ENCODE measurements at places on chromosomes 2 and 18. TPM values are rescaled to one million over a fixed set of nuclear protein-coding genes. Genes with fewer than 3 reads are reported as not detected.

The DLGAP1 gene
- total RNA-seq = 16.4 TPM

The IL1B gene
- total RNA-seq = not detected

The TMEM163 gene
- not detected for total RNA-seq

The FAM124B gene
- 0.62 TPM for total RNA-seq

The HOXD9 gene
- not detected for total RNA-seq

The GAD1 gene
- total RNA-seq = 0.46 TPM

The PRADC1 gene
- total RNA-seq = 15.7 TPM

The GLI2 gene
- total RNA-seq = under 0.01 TPM

The MC4R gene
- 0.36 TPM for total RNA-seq

The HOXD10 gene
- not detected for total RNA-seq

The HJURP gene
- total RNA-seq = 32.7 TPM

The GPBAR1 gene
- under 0.01 TPM for total RNA-seq

The CIDEA gene
- total RNA-seq = 0.62 TPM

The ASAP2 gene
- 54.3 TPM for total RNA-seq

The TMEM87B gene
- 27.6 TPM for total RNA-seq

The PLB1 gene
- total RNA-seq = under 0.01 TPM

The TRIM54 gene
- not detected for total RNA-seq

The PELI1 gene
- 12.0 TPM for total RNA-seq

The PLCL1 gene
- 7.6 TPM for total RNA-seq

The ACTG2 gene
- total RNA-seq = 4.7 TPM

The FABP1 gene
- total RNA-seq = not detected

The ALK gene
- total RNA-seq = 1.3 TPM

The CKAP2L gene
- 15.7 TPM for total RNA-seq

The ADCYAP1 gene
- not detected for total RNA-seq

The NOSTRIN gene
- total RNA-seq = not detected

The SERPINB11 gene
- total RNA-seq = not detected

The PRKAG3 gene
- not detected for total RNA-seq

The GPR35 gene
- total RNA-seq = 0.31 TPM

The EDAR gene
- total RNA-seq = not detected

The RGPD5 gene
- 15.3 TPM for total RNA-seq

The ACTR1B gene
- 33.0 TPM for total RNA-seq

The CD207 gene
- not detected for total RNA-seq

The GDF7 gene
- under 0.01 TPM for total RNA-seq

The KLHL14 gene
- not detected for total RNA-seq

The DDX1 gene
- 73.8 TPM for total RNA-seq

The SNTG2 gene
- not detected for total RNA-seq

The CCDC85A gene
- total RNA-seq = 0.69 TPM

The KCNG2 gene
- not detected for total RNA-seq

The NCKAP5 gene
- total RNA-seq = 2.1 TPM

The IL36RN gene
- total RNA-seq = not detected

The USP34 gene
- 87.9 TPM for total RNA-seq

The LRRTM1 gene
- total RNA-seq = not detected

The CAPN14 gene
- 0.33 TPM for total RNA-seq

The PLA2R1 gene
- total RNA-seq = 4.7 TPM

The EFHD1 gene
- 0.62 TPM for total RNA-seq

The ANKRD44 gene
- 42.5 TPM for total RNA-seq

The ACVR2A gene
- total RNA-seq = 10.2 TPM

The RGPD3 gene
- 0.33 TPM for total RNA-seq

The CPS1 gene
- 64.3 TPM for total RNA-seq

The CNTNAP5 gene
- not detected for total RNA-seq

The PDCD1 gene
- not detected for total RNA-seq

The DNER gene
- 0.62 TPM for total RNA-seq

The FOXD4L1 gene
- total RNA-seq = not detected

The GNAL gene
- 69.3 TPM for total RNA-seq

The ZNF519 gene
- total RNA-seq = 4.5 TPM

The KCNJ13 gene
- total RNA-seq = 27.0 TPM

The TEKT4 gene
- total RNA-seq = not detected

The C1QL2 gene
- not detected for total RNA-seq

The GPR45 gene
- total RNA-seq = not detected
